Thoracic aorta (tissue), 2 donors: ENCODE measurements at places on chromosomes 2 and 18. TPM values are rescaled to one million over a fixed set of nuclear protein-coding genes. Genes with fewer than 3 reads are reported as not detected.

GPR35 gene
- 3.4 TPM for total RNA-seq

SLC9A2 gene
- 0.71 TPM for total RNA-seq

NTSR2 gene
- not detected for total RNA-seq

GNAL gene
- 20.4 TPM for total RNA-seq

CPLX4 gene
- total RNA-seq, result not detected

C18orf63 gene
- not detected for total RNA-seq

DSG4 gene
- total RNA-seq, result not detected

RBM45 gene
- 12.0 TPM for total RNA-seq

DNA sequence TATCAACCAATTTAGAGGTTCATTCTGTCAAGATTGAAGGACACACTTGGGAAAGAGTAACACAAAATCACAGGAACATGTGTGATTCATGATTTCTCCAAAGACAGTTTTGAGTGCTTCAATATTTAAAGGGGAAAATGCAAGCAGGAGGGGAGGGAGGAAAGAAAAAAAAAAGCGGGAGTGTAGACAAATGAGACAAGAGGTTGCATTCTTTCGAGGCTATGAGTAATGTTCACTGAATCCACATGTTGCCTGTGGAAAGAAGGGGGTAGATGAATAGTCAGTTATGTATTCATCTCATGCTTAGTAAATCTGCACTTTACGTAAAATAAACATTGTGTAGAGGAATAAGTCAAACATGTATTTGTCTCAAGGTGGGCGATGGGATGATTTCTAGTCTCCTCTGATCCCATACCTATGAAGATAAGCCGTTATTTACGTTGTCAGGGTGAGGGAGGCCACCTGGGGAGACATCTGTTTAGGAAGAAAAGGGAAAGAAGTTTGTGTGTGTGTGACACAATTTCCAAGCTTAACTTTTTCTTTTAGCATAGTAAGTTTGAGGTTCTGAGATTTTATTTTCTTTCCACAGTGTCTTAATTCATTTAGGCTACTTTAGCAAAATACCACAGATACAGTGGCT, 211.0 kb upstream of the ZC3H15 start:
- H3K4me3 ChIP-seq, result no peak overlapping the region
- no peak for DNase-seq
- H3K27me3 ChIP-seq, result no peaks in the 10 kb centered on the region

DNA sequence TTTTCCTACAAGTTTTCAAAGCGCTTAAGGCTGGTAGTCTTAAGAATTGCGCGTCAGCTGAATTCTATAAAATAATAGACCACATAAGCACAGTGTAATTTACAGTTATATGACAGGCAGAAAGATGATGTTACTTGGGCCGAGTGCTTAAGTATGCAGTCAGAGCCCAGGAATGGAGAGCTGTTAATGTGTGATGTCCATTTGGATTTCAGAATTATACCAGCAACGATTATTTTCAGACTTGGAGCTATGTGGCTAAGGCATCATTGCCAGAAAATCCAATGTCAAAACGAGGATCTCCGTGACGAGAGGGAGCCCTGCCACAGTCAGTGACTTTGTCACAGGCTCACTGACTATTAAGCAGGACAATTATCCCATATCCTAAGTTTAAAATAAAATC, 3.4 kb downstream of the KLF7 start:
- H3K4me3 ChIP-seq, result peak overlapping the region; percentile 95
- peaks cover 51% of the 10 kb centered on the region for H3K4me1 ChIP-seq
- no peak for DNase-seq
- no peaks in the 10 kb centered on the region for H3K36me3 ChIP-seq

- no peak overlapping the region for H3K27ac ChIP-seq
- no peaks in the 10 kb centered on the region for H3K36me3 ChIP-seq
- no peak for DNase-seq
- H3K27me3 ChIP-seq, result no peaks in the 10 kb centered on the region
Measured at GRCh38 chr2:40041422-40042382, 262.6 kb upstream of the THUMPD2 start.

DNA sequence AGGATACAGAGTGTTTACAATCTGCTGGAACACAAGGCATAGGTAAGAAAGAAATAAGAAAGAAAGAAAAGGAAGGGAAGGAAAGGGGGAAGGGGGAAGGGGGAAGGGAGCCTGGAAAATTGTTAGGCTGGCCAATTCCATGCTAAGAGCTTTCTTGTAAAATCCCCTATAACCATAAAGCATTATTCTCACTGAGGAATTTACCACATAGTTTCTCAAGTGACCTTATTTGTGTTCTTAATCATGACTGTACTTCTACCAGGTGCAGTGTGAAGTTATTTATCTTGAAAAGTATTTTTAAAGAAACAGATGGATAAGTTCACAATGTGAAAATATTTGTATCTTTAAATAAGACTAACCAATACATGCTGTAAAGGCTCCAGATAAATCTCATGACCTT, 39.2 kb upstream of the KIDINS220 start:
- no peak overlapping the region for H3K27ac ChIP-seq
- no peak for DNase-seq
- no peaks in the 10 kb centered on the region for H3K27me3 ChIP-seq
- no peak overlapping the region for H3K4me3 ChIP-seq

GRCh38 chr2:3099145-3099859, 278.3 kb downstream of the EIPR1 start:
- H3K27me3 ChIP-seq, result no peaks in the 10 kb centered on the region
- no peak overlapping the region for H3K4me3 ChIP-seq
- no peak for DNase-seq
- no peaks in the 10 kb centered on the region for H3K4me1 ChIP-seq
- H3K27ac ChIP-seq, result no peak overlapping the region
- no peaks in the 10 kb centered on the region for H3K36me3 ChIP-seq

DNA sequence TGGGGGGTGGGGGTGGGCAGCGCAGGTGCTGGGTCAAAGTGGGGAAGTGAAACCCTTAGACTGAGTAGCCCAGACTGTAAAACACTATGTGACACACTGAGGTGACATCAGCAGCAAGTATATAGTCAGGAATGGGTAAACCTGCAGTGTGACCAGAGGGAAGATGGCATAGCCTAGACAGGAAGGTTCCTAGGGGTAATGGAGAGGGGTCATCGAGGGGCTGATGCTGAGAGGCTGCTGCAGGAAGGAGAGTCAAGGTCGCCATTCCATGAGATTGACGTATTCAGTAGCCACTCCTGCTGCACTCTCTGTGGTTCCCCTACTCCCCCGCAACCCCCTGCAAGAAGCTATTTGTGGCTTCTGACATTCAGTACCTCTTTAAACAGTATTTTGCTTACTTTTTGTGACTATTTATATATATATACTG, 111.7 kb downstream of the CHST9 start:
- H3K4me1 ChIP-seq, result no peaks in the 10 kb centered on the region
- no peak overlapping the region for H3K27ac ChIP-seq
- H3K27me3 ChIP-seq, result no peaks in the 10 kb centered on the region
- no peaks in the 10 kb centered on the region for H3K36me3 ChIP-seq
- H3K4me3 ChIP-seq, result no peak overlapping the region
- no peak for DNase-seq

- no peaks in the 10 kb centered on the region for H3K36me3 ChIP-seq
- no peak overlapping the region for H3K27ac ChIP-seq
- no peaks in the 10 kb centered on the region for H3K27me3 ChIP-seq
- no peak for DNase-seq
- H3K4me1 ChIP-seq, result no peaks in the 10 kb centered on the region
- no peak overlapping the region for H3K4me3 ChIP-seq
Measured at GRCh38 chr2:113135317-113135716, 7.9 kb downstream of the IL1RN start.

DNA sequence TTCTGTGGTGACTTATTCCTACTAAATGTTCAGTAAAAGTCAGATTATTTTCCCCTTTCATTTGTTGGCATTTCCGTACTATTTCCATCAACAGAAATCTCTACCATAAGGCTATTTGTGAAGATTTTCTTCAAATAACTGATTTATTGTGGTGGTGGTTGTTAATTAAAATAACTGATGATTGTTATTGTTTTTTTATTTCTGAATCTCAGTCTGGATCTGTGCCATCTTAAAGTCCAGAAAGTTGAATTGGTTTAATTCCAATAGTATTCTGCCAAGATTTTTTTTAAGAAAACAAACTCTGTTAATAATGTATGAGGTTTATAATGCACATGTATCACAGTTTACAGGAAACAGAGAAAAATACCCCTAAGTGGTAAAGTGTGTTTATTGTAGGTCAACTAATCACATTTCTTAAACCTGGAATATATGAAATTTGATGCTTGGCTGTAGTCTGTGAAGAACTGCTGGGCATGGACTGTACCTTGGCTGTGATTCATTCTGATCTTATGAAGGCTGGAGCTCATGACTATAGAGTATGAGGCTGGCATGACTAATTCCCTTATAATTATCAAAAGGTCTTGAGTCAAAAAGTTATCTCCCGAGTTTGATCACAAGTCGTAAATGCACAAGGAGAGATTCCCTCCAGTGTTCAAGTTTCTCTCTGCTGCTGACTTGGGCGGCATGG, 134.2 kb upstream of the RND3 start:
- peaks cover 48% of the 10 kb centered on the region for H3K4me1 ChIP-seq
- H3K27ac ChIP-seq, result peak overlapping the region; percentile 21
- no peaks in the 10 kb centered on the region for H3K27me3 ChIP-seq
- H3K4me3 ChIP-seq, result no peak overlapping the region
- no peak for DNase-seq

- H3K4me1 ChIP-seq, result peaks cover 4% of the 10 kb centered on the region
- no peak overlapping the region for H3K27ac ChIP-seq
- H3K27me3 ChIP-seq, result no peaks in the 10 kb centered on the region
- DNase-seq, result no peak
- no peak overlapping the region for H3K4me3 ChIP-seq
Measured at GRCh38 chr2:101520246-101520645, 45.3 kb upstream of the RFX8 start.

- no peaks in the 10 kb centered on the region for H3K36me3 ChIP-seq
- H3K27ac ChIP-seq, result peak overlapping the region; percentile 96
- H3K27me3 ChIP-seq, result no peaks in the 10 kb centered on the region
- DNase-seq, result peak; percentile 91
- peaks cover 63% of the 10 kb centered on the region for H3K4me1 ChIP-seq
- peak overlapping the region; percentile 38 for H3K4me3 ChIP-seq
Measured at GRCh38 chr2:9191041-9191481, 15.6 kb upstream of the ASAP2 start.

DNA sequence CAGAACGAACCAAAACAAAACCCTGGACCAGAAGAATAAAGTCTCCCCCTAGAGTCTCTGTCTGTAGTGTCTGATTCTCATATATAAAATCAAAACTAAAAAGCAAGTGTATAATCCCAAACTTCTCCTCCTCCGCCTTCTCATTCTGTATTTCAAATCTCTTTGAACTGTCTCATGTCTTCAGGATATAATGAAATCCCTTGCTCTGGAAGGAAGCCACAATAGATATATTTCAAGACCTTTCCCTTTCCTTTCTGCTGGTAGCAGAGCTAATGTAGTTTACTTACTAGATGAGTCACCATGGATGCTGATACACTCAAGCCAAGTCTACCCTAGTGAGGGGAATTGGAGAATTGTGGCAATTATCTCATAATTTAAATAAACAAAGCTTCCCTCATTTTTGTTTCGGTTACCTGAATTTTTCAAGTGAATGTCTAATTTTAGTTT, 33.5 kb upstream of the CCDC93 start:
- no peak for DNase-seq
- no peaks in the 10 kb centered on the region for H3K36me3 ChIP-seq
- H3K4me1 ChIP-seq, result no peaks in the 10 kb centered on the region
- no peak overlapping the region for H3K4me3 ChIP-seq
- no peak overlapping the region for H3K27ac ChIP-seq
- H3K27me3 ChIP-seq, result peaks cover 5% of the 10 kb centered on the region

DNA sequence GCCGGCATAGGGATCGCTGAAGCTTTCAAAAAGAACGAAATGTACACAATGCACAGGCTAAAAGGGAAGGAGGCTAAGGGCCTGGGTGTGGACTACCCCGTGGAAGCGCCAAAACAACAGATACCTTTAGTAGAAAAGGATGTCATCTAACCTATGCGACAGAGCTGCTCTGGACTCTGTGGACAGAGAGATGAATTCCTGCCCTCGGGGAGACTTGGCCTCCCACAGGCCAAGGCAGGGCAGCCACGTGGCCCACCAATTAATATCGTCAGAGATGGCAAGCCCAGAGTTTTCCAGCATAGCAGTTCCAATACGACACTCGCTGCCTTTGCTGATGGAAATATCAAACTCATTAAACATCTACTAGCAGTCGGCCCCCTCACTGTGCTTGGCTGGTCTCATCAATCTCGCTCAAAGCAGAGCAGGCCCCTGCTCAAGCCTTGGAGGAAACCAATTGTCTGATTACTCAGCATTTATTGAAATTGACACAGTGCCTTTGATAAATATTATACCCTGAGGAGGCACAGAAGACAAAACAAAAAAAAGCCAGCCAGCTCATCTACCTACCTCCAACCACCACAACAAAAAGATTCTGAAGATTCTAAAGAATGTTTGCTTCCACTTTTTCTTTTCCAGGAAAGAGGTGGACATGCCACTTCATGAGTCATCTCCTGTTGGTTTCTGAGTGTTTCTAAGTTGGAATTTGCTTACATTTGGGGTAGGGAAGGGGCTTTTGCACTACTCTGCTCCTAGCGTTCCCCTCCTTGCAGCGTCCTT, 79.0 kb upstream of the ACAA2 start:
- no peaks in the 10 kb centered on the region for H3K27me3 ChIP-seq
- H3K4me3 ChIP-seq, result no peak overlapping the region
- DNase-seq, result no peak
- H3K36me3 ChIP-seq, result no peaks in the 10 kb centered on the region
- no peaks in the 10 kb centered on the region for H3K4me1 ChIP-seq
- no peak overlapping the region for H3K27ac ChIP-seq

DNA sequence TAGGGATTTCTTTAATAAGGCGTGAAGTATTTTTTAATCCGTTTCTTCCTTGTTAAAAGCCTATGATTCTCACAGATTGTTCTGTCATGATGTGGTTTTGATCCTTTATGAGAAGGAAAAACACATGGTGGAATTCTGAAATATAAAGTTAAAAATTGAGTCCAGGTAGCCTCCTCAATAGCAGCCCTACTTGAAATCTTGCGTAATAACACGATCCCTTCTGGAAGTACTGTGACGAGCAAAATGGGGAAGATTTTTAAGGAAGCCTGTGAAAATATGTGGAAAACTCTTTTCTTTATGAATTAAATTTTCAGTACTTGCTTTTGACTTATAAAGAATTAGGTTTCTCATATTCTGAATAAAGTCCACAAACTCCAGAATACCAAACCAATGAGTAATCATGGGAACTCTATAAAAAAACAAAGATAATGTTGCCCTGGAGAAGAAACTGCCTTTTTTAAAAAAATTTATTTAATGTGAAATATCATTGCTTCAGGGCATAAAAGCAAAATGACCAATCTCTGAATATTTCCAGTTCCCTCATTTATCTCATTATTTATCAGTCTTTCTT, 476.4 kb upstream of the ZEB2 start:
- H3K27me3 ChIP-seq, result no peaks in the 10 kb centered on the region
- no peak for DNase-seq
- H3K27ac ChIP-seq, result peak overlapping the region; percentile 20
- peaks cover 15% of the 10 kb centered on the region for H3K4me1 ChIP-seq

GRCh38 chr18:78213361-78213994, 766.1 kb upstream of the SALL3 start:
- no peak overlapping the region for H3K4me3 ChIP-seq
- no peaks in the 10 kb centered on the region for H3K4me1 ChIP-seq
- H3K36me3 ChIP-seq, result no peaks in the 10 kb centered on the region
- no peak for DNase-seq
- H3K27me3 ChIP-seq, result no peaks in the 10 kb centered on the region

- no peak overlapping the region for H3K27ac ChIP-seq
- no peak overlapping the region for H3K4me3 ChIP-seq
- H3K4me1 ChIP-seq, result no peaks in the 10 kb centered on the region
- H3K36me3 ChIP-seq, result no peaks in the 10 kb centered on the region
- H3K27me3 ChIP-seq, result no peaks in the 10 kb centered on the region
Measured at GRCh38 chr18:24187049-24187448, 48.2 kb downstream of the CABYR start.
